ENCODE measurements at places on chromosomes 11 and 22. TPM values are rescaled to one million over a fixed set of nuclear protein-coding genes. Genes with fewer than 3 reads are reported as not detected.

FAM111B gene
- 13.3 TPM for total RNA-seq

DNA sequence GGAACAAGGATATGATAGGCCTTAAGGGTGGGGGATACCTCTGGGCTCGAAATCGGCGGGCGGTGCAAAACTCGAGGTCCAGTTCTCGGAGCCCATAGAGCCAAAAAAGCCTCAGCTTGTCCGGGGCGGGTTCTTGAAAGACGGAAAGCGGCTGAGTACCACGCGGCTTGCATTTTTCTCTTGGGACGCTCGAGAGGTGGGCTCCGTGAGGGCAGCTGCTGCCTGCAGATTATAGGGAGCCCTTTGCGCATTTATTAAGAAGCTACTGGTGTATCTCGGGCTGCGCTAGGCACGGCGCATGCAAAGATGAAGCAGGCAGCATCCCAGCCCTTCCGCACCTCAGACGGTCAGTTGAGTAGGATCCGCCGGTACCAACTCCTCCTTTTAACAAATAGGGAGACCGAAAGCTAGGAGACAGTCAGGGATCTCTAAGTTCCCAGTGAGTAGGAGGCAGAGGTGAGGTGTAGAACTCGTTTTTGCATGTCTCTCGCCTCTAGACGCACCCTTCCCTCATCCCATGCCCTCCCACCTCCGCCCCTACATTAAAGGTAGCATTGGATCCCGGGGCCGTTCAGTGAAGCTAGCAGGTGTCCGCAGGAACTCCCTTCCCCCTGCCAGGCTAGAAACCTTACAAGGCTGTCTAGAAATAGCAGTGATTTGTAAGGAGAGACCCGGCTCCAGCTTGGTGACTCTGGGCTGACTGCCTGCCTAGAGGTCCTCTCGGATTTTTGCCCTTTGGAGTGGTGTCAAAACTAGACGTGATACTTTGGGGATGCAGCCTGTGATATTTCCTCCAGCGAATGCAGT, 768 bp downstream of the LDHA start:
- no peak for DNase-seq

DDIAS gene
- 10.3 TPM for total RNA-seq

DNA sequence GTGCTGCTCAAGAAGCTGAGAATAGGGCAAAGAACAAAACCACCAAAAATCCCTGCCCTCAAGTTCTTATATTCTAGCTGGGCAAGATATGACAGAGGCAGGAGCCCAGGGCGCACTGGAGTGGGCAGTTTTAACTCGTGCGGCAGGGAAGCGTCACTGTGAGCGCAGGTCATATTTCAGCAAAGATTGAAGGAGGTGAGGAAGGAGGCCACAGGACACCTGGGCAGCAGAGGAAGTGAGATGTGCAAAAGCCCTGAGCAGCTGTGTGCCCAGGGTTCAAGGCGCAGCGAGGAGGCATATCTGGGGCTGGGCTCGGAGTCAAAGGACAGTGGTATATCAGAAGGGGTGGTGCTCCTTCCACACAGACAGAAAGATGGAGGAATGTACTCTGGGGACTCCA, 13.5 kb downstream of the KCNC1 start:
- no peak for DNase-seq

GRCh38 chr11:113781682-113782081, 2.1 kb downstream of the CLDN25 start:
- DNase-seq = no peak

LRRC4C gene
- total RNA-seq = not detected

DNA sequence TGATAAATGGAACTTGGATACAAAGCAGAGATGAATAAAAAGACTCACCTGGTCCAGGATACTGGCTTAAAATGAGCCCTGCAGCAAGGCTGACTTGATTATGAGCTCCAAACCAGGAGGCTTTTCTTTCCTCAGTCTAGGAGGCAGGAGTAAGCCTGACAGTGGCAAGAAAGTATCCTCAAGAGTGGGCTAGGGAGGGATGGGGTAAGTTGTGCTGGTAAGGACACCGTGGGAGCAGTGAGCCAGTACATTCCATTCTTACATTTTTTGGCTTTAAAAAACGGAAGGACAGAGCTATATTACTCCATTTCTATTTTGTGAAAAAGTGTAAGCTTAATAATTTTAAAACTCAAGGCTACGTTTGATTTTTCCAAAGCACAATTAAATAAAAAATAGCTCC, 187.1 kb upstream of the DDI1 start:
- DNase-seq = no peak

- no peak for DNase-seq
Observed at GRCh38 chr11:70536051-70536877, 137.9 kb downstream of the CTTN start.

Data from MG63 (cell line).